ENCODE measurements at places on chromosomes 3 and 15. TPM values are rescaled to one million over a fixed set of nuclear protein-coding genes. Genes with fewer than 3 reads are reported as not detected.
A peak's percentile ranks its signal among the peaks of the same experiment; 100 is the strongest.

DNA sequence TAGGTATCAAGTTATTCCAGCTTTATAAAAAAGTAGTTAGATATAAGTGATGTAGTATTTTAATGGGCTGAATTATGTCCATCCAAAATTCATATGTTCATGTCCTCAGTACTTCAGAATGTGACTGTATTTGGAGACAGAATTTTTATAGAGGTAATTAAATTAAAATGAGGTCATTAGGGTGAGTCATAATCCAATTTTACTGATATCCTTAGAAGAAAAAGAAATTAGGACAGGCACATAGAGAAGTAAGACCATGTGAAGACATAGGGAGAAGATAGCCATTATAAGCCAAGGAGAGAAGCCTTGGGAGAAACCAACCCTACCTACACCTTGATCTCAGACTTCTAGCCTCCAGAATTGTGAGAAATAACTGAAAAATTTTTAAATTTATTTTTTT lies 30.3 kb downstream of the RAP2B start:
- DNase-seq = no peak

GRCh38 chr3:130509008-130509407 lies 8.0 kb upstream of the COL6A6 start:
- DNase-seq = peak; percentile 63

GRCh38 chr3:3189961-3190360 lies 10.5 kb upstream of the CRBN start:
- DNase-seq = no peak

- no peak for DNase-seq
These were observed 151.1 kb downstream of the GABRB3 start for GRCh38 chr15:26621816-26622215.

GRCh38 chr15:74889390-74889882 lies 406 bp upstream of the MPI start:
- DNase-seq = peak; percentile 67

DNA sequence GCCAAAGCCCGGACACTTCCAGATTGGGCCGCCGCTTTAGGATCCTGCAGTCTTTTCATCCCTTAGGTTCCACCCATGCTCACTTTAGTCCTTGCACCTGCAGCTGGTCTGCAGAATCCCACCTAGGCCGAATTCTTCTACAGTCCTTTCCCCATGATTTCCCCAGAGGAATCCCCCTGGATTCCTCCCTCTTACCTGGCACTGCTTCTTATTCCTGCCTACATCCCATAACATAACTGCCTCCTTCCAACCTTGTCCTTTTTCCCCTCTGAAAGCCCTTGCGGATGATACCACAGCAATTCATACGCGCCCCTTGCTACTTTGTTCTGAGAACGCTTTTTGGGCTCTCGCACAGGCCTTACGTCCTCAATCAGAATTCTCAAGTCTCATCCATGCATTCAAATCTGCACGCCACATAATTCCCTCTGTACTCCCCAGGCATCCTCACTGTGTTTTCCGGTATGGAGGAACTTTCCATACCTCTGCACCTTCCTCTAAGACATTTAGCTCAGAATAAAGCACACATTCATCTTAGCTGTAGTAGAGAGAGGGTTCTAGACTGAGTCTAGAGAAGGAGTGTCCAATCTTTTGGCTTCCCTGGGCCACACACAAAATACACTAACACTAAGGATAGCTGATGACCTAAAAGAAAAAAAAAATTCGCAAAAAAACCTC lies 619 bp downstream of the EIF2AK4 start:
- no peak for DNase-seq

DNA sequence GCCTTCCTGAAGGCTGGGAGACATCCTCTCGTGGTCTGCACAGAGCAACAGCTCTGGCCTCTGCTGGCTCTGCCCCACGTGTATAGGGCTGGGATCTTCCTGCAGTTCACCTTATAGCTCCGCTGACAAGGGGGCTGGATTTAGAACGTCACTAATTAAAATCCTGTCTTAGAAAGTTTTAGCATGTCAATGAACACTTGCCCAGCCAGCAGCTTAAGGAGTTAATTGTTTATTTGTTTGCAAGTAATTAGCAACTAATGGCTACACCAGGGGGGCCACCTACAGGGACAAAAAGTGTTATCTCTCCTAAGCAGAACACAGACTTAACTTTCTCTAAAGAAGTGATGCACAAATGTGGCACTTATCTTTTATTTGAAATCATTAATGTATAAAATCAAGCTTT lies at the start of gene HESX1:
TSS of gene HESX1 (minus strand) at position 84 of the 403 bp plus-strand sequence. CDS start at position 24, 60 bp downstream.
- DNase-seq = no peak

PDZRN3 gene
- total RNA-seq = 66.8 TPM

FBXL2 gene
- total RNA-seq = 2.0 TPM

KIF7 gene
- 2.9 TPM for total RNA-seq
